ENCODE measurements at places on chromosomes 3 and 15. TPM values are rescaled to one million over a fixed set of nuclear protein-coding genes. Genes with fewer than 3 reads are reported as not detected.

- peak overlapping the region; percentile 65 for H3K27ac ChIP-seq
- no peaks in the 10 kb centered on the region for H3K36me3 ChIP-seq
- H3K27me3 ChIP-seq, result no peaks in the 10 kb centered on the region
- DNase-seq, result peak; percentile 38
Observed at GRCh38 chr15:68699881-68700454, 120.7 kb downstream of the ANP32A start.

DNA sequence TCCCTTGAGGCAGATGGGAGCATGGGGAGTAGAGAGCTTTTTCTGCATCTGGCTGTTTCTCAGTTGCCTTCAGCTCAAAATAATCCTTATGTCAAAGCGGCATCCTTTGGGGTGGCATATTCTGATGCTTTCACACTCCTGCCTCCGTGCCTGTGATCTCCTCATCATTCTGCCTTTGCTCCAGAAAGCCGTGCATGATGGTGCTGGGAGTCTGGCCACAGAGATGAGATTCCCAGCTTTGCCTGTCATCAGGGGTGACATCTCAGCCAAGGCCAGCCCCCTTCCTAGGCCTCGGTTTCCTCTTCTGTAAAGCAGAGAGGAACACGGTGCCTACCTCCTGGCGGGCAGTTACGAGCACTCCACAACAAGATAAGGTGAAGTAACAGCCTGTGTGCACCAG, 96.3 kb upstream of the ALDH1A3 start:
- no peaks in the 10 kb centered on the region for H3K27me3 ChIP-seq
- no peak for DNase-seq
- H3K4me1 ChIP-seq, result peaks cover 10% of the 10 kb centered on the region

DNA sequence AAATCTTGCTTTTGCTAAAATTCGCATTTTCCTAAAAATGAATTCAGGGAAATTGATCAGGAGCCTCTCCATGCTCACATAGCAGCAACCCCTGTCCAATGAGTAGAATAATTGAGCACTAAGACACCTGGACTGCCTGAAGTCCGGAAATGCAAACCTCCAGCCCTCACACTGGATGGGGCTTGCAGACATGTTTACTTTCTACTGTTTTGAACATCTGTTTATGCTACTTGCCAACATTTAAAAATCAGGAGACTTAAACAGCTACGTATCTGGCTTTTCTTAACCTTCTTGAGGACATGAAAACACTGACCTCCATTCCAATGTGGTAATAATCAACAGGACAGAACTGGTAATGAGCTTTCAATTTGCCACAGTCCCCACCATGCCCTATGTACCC, 184.4 kb downstream of the SHOX2 start:
- no peaks in the 10 kb centered on the region for H3K36me3 ChIP-seq
- no peak overlapping the region for H3K27ac ChIP-seq
- H3K4me1 ChIP-seq, result no peaks in the 10 kb centered on the region
- peaks cover 5% of the 10 kb centered on the region for H3K27me3 ChIP-seq

GRCh38 chr15:44801797-44802196, 65.5 kb downstream of the TRIM69 start:
- no peak overlapping the region for H3K4me3 ChIP-seq
- H3K27ac ChIP-seq, result no peak overlapping the region
- H3K4me1 ChIP-seq, result peaks cover 20% of the 10 kb centered on the region
- no peak for DNase-seq
- H3K27me3 ChIP-seq, result peaks cover 7% of the 10 kb centered on the region
- no peaks in the 10 kb centered on the region for H3K36me3 ChIP-seq

DNA sequence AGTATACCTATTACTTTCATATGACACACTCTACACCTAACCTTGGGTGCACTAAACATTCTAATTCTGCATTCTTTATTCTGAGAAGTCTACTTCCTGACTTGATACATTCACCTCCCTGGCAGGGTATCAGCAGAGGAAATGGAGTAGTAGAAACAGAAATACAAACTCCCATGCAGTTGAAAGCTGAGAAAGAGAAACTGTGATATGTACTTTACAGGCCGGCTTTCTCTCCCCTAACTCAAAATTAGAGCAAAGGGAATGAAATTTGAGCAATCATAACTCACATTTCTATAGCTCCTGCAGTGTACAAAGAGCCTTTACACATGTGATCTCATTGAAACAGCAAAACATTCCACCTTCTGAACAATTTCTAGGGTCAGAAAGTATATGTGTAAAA, 135.5 kb upstream of the COL8A1 start:
- peaks cover 6% of the 10 kb centered on the region for H3K4me1 ChIP-seq
- H3K27ac ChIP-seq, result no peak overlapping the region
- H3K4me3 ChIP-seq, result no peak overlapping the region
- no peaks in the 10 kb centered on the region for H3K36me3 ChIP-seq

DNA sequence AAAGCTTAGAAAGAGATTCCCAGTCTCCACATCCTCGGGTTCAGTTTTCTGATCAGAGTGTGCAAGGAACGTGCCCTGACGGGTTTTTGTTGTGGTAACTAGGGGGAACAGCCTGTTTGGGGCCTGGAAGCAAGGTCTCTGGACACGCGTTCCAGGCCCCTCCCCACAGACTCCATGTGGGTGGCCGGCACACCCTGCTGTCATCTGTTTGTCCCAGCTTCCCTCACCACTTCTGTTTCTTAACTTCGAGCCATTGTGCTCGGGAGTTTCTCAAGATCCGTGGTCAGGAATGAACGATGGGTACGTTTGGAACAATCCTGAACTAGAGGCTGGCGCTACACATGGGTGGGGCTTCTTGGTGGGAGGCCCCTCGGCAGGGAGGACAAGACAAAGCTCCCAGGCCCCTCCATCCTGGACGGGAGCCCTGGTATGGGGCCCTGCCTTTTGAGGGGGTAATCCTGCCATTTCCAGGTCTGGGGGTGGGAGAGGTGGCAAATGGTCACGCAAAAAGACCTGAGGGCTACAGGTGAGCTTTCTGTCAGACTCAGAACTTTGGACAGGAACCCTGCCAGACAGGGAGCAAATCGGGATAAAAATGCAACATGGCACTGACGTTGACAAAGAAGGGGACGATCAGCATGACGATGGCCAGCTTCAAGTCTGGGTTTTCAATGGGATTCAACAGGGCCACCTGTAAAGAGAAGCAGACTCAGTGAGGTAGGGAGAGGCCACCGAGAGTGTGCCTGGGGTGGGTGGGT, 8.5 kb upstream of the MUSTN1 start:
- H3K4me1 ChIP-seq, result no peaks in the 10 kb centered on the region
- no peaks in the 10 kb centered on the region for H3K36me3 ChIP-seq
- no peak overlapping the region for H3K27ac ChIP-seq

CFAP92 gene
- total RNA-seq, result not detected

IL20RB gene
- total RNA-seq, result 1.0 TPM

Measured in SJCRH30 (cell line).